ENCODE measurements at places on chromosomes 11 and 22.
A peak's percentile ranks its signal among the peaks of the same experiment; 100 is the strongest.

DNA sequence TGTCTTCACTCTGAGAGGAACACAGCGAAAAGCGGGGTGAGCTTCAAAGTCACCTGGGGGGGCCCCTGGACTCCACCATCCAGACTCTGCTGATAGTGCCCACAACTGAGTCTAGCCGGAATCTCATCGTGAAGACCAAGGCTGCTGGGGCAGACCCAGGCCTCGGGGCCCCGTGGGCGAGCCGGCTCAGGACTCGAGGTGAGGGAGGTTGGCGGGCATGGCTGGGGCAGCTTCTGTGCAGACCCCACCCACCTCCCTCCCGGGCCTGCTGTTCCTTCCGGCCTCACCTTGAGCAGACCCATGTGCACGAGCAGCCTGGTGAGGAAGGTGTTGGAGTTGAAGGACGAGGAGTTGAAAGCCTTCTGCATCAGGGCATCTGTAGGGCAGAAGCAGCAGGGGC lies 8.7 kb upstream of the CHADL start:
- no peak for DNase-seq

- no peak for DNase-seq
Measured at GRCh38 chr22:19565382-19566278, 41.4 kb upstream of the CLDN5 start.

GRCh38 chr11:25377466-25377865 lies 880.6 kb downstream of the LUZP2 start:
- DNase-seq: no peak

DNA sequence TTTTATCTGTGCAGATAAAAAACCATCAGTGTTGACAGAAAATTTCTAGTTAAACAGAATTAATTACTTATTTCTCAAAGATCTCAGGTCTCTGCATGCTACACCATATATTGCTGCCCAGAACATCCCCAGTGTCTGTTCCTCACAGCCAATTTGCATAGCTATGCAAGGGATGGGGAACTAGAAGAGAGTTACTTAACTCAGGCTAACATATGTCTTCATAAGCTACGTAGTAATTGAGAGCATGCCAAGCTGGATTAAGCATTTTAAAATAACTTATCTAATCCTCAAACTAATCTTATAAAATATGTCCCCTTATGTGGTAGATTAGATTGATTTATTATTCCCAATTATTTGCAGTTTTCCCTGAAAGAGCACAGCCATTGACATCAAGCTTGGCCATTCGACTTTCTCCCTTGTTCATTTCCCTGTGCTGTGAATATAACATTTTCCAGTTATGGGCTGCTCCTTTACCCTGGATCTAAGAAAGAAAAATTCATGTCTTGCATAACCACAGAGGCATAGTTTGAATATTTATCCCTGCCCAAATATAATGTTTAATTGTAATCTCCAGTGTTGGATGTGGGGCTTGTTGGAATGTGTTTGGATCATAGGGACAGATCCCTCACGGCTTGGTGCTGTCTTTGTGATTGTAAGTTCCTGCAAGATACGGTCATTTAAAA lies 69.1 kb downstream of the C11orf87 start:
- peak; percentile 14 for DNase-seq

- DNase-seq: no peak
Measured at GRCh38 chr11:16917941-16918340, 96.3 kb downstream of the PLEKHA7 start.

- no peak for DNase-seq
Measured at GRCh38 chr11:70176940-70177689, 26.0 kb upstream of the FADD start.

- DNase-seq: no peak
Measured at GRCh38 chr11:28463826-28464225, 355.6 kb downstream of the METTL15 start.

DNA sequence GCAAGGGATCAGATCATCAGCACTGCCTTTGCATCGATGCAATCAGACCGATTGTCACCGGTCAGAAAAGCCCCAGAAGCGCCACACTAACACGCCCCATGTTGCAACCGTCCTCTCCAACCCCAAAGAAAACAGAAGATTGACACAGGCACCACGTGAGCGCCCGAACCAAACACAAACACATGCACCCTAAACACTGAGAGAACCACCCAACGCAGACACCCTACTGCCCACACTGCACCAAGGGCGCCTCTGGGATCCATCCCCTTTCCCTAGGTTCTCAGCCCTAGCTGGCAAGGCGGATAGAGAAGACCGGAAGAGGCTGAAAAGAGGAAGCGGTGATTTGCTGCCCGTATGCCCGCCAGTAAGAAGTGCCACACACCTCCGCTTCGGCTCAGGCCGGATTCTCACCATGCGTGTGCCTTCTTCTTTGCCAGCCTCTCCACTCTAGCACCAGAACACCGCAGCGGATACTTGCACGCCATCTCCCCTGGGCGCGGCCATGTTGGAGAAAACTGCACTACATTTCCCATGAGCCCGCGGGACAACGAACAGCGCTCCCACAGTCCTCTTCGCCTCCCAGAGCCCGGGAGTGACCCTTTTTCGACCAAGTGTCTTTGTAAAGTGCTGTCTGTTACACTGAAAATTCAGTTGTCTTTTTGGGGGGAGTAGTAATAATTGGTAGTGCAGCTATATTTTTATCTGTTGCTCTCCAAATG lies at the start of gene ALKBH8:
ALKBH8 (minus strand) TSS at position 517 of the 719 bp plus-strand sequence. CDS start 4,842 bp downstream, outside the sequence.
- peak; percentile 94 for DNase-seq

- DNase-seq: no peak
Measured at GRCh38 chr22:35617137-35617755, at the start of gene MB. TSS of gene MB (minus strand) at chr22:35617329. CDS start at chr22:35617257, 72 bp downstream.

GRCh38 chr11:20658135-20658534 lies 11.3 kb upstream of the NELL1 start:
- no peak for DNase-seq

GRCh38 chr11:15621565-15621964 lies 506.8 kb downstream of the INSC start:
- no peak for DNase-seq

- no peak for DNase-seq
Measured at GRCh38 chr11:8384199-8384821, 120.6 kb upstream of the LMO1 start.

DNA sequence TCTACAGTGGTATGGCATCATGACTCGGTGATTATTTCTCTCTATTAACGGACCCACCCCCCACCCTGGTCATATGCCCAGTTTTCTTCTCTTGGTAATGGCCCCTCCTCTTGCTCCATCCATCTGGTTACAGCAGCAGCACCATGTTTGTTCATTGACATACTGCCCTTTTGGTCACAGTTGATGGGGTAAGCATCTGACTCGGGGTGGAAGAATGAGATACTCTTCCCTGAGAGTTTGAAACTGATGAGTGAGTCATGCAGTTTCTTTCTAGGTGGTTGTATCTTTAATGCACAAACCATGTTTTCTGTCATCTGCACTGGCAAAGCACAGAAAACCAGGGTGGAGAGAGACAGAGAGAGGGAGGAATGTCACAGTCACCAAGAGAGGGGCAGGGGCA lies 126.0 kb downstream of the SYN3 start:
- no peak for DNase-seq

DNA sequence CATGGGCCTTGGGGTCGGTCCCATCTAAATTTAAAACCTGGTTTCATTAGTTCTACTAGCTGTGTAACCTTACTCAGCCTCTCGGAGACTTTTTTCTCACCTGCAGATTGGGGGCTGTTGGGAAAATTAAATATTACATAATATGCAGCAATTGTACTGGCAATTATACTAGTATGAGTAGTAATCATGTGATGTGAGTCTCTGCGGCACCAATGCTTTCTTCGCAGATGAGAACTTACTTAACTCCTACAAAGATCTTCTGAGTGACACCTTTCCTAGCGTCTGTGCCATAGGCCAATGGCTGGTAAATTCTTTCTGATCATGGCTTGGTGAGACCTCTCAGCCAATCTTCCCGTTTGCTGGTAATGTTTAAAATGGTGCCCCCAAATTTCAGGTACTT lies 391.3 kb downstream of the NXPE2 start:
- DNase-seq: no peak

GRCh38 chr11:84390441-84391078 lies 1104.4 kb upstream of the CCDC90B start:
- DNase-seq: no peak

DNA sequence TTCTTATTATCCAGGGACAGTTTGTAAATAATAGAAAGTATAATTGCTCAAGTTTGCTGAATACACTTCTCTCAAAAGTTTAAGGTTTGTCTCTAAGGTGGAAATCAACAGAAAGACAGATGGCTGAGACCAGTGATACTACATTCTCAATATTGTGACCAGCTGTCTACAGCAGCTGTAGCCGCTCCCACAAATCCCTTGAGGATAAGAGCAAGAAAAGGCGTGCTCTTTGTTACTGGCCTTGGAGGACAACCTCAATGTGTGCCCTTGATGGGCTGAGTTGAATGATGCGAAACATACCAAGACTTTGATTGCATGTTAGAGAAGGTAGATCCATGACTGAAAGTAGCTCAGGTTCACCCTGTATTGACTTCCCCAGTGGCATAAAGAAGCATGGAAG lies 6.1 kb downstream of the OR6M1 start:
- DNase-seq: peak; percentile 66

DNA sequence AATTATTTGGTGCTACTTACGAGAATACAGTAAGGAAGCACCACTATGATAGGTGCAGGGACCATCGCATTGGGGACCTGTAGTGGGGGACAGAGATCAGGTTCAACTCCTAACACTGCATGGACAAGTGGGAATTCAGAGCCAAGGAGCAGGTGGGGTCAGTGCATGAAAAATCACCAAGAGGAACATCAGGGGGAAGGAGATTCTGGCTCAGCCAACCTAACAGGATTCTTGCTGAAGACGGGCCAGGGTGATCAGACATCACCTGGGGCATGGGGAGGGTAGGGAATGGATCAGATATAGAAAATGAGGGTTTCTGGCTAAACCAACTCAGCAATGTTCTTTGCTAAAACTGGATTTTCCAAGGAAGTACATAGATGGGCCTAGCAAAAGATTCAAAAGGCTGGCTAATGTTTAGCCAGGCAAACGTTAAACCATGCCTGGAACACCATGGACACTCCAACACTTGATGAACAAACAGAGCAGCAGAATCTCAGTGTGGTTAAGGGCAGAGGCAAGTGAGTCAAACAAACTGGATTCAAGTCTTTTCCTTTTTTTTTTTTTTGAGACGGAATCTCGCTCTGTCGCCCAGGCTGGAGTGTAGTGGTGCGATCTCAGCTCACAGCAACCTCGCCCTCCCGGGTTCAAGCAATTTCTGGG lies 70.0 kb downstream of the MICAL3 start:
- no peak for DNase-seq

GRCh38 chr22:49576241-49577141 lies 251.2 kb downstream of the BRD1 start:
- DNase-seq: no peak

- DNase-seq: no peak
Measured at GRCh38 chr11:1224491-1225385, 1.9 kb downstream of the MUC5B start.

DNA sequence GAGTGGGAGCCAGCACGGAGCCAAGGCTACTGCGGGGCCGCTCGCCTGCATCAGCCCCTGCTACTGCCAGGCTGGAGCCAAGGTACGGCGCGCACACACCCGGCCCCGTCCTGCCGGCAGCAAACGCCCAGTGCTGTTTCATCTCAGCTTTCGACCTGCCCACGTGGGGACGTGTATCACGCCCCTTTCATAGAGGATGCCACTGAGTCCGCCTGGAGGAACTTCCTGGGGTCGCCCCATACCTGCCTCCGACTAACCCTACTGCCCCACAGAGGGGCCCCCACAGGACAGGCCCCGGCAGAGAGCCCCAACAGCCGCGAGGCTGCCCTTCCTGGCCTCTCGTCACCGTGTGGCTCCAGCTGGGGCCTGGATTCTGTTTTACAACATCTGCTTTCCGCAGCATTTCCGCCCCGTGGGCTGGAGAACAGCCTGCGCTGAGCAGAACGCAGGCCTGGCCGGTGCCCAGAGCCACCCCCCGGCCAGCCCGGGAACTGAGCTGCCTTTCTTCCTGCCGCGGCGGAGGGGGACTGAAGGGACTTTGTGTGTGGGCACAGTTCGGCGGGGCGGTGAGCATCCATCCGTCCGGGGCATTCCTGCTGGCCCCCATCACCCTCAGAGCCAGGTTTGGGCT lies 22.9 kb upstream of the ARHGAP8 start:
- peak; percentile 65 for DNase-seq

DNA sequence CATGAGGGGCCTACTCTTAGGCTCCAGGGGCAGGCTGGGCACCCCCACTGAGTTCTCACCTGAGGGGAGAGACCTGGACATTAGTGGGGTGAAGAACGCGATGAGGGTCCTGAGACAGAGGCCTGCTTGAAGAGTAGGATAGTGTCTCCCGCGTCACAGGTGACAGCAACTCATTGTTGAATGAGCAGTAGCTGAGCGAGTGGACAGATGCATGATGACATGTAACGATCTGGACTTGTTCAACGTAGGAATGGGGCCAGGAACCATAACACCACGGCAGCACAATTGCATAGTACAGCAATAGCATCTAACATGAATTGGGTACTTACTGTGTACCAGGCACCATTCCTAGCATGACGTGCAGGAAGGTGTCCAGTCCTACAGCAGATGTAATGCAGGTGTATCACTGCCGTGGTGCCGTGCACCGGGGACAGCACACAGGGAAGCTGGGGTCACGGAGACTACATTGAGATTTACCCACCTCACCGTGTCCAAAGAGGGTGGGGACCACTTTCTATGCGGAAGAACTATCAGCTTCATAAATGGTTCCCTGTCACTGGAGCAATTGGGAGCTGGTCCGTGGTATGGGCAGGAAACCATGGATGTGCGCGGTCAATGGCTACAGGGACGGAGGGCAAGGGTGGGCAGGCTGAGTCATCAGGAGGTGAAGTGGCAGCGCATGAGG lies 1019.1 kb downstream of the TBC1D22A start:
- DNase-seq: no peak

DNA sequence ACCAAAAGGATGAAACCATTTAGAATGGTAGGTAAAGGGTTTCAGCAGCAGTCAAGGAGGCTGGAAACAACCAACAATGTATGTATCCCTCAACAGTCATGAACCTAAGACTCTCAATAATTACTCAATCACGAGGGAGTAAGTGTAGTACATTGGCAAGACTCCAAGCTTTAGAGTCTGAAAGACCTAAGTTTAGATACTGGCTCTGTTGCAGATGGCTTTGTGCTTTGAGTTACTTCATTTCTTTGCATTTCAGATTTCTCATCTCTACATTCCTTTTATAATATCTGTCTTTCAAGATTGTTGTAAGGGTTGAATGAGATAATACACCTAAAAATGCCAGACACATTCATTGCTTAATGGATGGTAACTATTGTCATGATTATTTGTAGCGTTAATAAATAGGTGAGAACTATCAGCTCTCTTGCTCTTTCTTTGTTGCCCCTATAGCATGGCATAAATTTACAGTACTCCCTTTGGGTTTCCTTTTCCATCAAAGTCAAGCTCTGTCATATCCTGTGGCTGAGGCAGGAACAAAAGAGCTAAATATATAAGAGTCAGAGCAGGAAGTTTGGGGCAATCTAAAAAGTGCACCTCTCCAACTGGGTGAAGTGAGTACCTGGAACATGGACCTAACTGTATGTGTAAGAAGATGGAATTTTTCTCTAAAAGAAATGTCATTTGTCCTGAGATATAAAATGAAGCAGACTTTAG lies 228.2 kb upstream of the ZC3H12C start:
- peak; percentile 11 for DNase-seq

- DNase-seq: peak; percentile 83
Measured at GRCh38 chr11:122440811-122441665, 214.5 kb upstream of the UBASH3B start.

Measured in eye (tissue), 1 donor.